Astrocyte of the hippocampus (primary cell): ENCODE measurements at places on chromosomes 3 and 15.

DNA sequence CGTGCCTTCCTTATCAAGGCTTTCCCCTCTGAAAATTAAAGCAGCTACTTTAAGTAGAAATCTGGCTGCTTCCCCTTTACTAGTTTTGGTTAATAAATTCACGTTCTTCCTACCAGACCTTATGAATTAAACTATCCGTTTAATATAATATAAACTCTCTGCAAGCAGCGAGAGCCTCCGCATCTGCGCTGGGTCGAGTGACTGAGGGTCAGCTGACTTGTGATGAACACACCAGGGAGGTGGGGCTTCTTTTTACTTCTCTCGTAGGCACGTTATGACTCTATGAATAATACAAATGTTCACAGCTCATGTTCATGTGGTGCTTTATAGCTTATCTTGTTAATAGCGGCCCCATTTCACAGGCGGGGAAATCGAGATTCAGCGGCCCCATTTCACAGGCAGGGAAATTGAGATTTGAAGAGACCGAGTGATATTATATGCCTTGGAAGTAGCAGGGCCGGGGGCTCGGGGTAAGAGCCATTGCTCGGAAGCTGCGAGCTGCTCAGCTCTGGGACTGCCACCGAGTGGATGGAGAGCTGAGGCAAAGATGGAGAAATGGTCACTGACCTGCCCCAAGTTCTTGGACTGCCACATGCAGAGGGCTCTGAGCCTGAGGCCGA lies 8.3 kb downstream of the MUC4 start:
- no peak for DNase-seq

GRCh38 chr3:61996366-61996765 lies 377.0 kb downstream of the FEZF2 start:
- DNase-seq = no peak

DNA sequence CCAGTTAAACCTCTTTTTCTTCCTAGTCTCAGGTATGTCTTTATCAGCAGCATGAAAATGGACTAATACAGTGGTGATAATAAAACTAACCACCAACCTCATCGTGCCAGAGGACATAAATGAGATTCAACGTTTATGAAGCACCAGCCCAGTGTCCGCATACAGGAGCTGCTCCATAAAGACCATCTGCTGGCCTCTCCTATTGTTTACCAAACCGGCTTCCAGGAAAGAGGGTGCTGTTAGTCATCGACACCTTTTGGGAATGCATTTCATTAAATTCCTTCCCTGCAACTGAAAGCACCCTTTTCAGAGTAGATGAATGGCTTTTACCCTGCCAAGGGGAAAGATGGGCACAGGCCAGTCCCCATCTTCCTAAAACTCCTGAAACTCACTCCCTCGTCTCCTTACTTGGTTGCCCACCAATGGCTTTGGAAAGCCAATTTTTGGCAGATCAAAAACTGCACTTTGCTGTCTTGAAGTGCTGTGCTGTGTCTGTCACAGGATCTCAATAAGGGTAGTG lies 122.1 kb downstream of the AQP9 start:
- DNase-seq = no peak

DNA sequence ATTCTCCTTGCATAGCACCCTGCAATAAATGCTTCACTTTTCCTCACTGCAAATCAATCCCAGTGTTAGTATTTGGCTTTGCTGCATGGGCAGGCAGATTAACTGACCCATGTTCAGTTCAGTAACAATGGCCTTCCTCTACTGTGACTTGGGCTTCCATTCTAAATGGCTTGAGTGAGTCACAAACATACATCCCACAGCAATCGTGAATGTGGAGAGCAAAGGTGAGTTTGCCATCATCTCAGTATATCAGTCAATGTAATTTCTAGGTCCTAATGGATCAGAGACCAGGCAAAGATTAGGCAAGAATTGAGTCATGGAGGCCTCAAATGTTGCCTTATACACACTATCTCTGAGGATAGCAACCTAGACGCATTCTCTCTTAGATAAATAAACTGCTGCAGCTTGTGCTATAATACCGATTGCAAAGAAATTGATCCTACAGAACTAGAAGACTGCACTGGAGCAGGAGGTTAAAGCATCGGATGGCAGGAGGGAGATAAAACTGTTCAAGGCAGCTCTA lies 8.3 kb upstream of the ATP8B4 start:
- DNase-seq = no peak

- DNase-seq = no peak
These were observed 147.1 kb upstream of the IGF1R start for GRCh38 chr15:98501192-98501591.

GRCh38 chr3:30286007-30286669 lies 320.3 kb upstream of the TGFBR2 start:
- DNase-seq = peak; percentile 96

DNA sequence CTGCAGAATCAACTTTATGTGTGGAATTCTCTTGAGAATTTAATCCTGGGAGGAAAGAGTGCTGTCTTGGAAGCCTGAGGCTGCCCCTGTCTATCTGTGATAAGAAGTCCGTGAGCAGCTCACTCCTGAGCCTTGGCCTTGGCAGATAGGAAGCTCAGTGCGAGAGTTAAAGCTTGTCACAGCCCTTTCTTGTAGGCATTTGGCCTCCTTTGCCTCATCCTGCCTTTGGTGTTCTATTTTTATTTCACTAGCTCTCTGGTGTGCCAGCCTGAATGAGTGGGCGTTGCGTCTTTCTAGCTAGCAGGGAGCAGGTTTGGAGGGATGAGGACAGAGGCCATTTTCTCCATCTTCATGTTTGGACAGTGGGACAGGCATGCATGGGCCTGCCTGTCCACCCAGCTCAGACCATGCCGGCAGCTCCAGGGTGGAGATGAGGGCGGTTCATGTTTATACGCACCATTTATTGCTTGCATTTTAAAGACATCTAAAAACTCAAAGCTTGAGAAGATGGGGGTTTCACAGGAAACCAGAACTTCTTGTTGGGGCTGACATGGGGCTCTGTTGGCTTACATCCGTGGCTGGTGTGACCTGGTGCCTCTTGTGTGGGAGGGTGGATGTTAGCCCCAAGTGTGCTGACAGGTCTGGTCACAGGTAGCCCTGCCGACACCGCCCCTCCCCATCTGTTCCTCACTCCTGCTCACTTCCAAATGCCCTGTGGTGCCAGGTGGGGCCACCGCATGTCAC lies 29.8 kb downstream of the IRAK2 start:
- no peak for DNase-seq

DNA sequence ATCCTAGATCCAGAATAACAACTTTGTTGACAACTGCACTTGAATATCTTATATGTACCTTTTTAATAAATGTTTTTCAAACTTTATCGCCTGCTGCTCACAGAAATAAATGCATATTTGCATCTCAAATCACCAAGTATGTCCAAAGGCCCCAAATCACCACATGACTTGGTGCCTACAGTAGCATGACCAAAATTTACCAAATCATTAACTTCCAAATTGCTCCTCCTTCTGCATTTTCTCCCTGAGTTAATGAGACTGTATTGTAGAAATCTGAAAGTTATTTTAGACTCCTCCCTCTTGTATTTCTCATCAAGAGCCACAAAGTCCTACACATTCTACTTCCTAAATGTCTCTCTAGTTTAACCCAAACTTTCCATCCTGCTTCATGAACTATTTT lies 635.5 kb upstream of the NAALADL2 start:
- DNase-seq = no peak

GRCh38 chr3:27500035-27500434 lies 15.9 kb upstream of the SLC4A7 start:
- no peak for DNase-seq

DNA sequence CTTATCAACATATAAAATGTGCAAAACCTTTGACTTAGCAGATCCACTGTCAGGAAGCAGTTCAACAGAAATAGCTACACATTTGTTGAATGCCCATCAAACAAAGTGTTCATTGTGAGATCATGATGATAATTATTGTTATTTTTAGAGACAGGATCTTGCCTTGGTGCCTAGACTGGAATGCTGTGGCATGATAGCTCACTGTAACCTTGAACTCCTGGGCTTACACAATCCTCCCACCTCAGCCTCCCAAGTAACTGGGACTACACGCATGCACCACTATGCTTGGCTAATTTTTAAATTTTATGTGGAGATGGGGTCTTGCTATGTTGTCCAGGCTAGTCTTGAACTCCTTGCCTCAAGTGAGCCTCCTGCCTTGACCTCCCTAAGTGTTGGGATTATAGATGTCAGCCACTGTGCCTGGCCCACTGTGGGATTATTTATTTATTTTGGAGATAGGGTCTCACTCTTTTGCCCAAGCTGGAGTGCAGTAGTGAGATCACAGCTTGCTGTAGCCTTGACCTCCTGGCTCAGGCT lies 8.8 kb downstream of the MAP2K5 start:
- no peak for DNase-seq
